ENCODE measurements at places on chromosomes 13 and 19.

DNA sequence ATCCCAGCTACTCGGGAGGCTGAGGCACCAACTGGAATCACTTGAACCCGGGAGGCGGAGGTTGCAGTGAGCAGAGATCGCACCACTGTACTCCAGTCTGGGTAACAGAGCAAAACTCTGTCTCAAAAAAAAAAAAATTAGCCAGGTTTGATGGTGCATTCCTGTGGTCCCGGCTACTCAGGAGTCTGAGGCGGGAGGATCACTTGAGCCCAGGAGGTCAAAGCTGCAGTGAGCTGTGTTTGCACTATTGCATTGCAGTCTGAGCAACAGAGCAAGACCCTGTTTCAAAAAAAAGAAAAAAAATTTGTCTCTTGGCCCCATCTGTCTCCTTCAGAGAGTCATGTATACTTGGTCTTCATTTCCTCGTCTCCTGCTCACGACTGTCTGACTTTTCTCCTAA is 1.6 kb downstream of the CCDC97 start:
- DNase-seq: no peak

GRCh38 chr19:23771316-23771715 is 12.6 kb upstream of the ZNF681 start:
- DNase-seq: no peak

DNA sequence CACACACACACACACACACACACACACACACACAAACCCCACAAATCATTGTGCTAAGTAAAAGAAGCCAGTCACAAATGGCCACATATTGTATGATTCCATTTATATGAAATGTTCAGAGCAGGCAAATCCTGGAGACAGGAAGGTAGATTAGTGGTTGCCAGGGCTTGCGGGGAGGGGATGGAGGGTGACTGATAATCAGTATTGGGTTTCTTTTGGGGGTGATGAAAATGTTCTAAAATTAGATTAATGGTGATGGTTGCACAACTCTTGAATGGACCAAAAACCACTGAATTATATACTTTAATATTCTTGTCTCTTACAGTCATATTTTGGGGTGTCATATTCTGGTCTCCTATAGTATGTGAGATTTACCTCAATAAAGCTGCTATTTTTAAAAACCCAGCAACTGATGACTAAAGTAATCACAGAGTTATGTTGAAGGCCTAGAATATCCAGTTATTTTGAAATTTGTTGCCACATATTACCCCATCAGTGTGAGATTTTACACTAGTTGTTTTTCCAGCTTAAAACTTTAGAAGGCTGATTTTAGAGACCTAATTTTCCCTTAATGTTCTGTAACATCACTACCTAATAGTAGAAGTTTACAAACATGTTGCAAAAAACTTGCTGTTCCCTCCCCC is 20.3 kb downstream of the FLT1 start:
- no peak for DNase-seq

GRCh38 chr19:507286-508203 is at the start of gene TPGS1:
Gene TPGS1 (plus strand): TSS chr19:507497. CDS start chr19:507507, 10 bp downstream.
- DNase-seq: no peak

DNA sequence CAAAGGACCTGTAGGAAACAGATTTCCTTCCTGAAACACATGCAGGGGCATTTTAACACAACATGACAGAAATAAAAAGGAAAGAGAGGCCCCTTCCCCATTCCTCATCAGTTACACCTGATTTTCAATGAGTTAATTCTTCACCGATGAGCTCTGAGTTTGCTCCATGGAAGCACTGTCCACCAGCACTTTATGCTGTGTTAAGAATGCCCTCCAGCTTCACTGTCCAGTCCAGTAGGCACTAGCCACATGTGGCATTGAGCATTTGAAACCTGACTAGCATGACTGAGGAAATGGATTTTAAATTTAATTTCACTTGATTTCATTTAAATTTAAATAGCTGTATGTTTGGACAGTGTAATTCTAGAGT is 217.2 kb upstream of the SLC10A2 start:
- DNase-seq: no peak

DNA sequence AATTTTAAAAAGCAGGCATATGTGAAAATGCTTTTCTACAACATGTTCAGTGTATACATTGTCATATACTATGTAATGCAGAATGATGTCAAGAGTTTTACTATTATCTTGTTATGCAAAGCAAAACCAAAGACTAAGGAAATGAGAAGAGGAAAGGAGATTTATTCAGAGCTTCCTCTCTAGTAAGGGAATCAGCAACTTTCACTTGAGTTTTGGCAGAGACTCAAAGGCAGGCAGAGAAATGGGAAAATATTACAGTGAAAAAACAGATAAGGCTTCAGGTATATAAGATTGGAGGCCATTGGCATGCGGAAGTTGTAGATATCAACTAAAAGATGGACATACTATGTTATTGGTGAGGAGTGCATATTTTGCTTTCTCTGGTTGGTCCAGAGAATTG is 512.0 kb upstream of the PCDH20 start:
- DNase-seq: no peak

- DNase-seq: no peak
Measured at GRCh38 chr19:6723738-6724137, 3.3 kb upstream of the C3 start.

All from GM04503 (cell line).